ENCODE measurements at places on chromosomes 12 and 14.

GRCh38 chr12:61667676-61668075 lies 592.5 kb upstream of the USP15 start:
- DNase-seq, result no peak

DNA sequence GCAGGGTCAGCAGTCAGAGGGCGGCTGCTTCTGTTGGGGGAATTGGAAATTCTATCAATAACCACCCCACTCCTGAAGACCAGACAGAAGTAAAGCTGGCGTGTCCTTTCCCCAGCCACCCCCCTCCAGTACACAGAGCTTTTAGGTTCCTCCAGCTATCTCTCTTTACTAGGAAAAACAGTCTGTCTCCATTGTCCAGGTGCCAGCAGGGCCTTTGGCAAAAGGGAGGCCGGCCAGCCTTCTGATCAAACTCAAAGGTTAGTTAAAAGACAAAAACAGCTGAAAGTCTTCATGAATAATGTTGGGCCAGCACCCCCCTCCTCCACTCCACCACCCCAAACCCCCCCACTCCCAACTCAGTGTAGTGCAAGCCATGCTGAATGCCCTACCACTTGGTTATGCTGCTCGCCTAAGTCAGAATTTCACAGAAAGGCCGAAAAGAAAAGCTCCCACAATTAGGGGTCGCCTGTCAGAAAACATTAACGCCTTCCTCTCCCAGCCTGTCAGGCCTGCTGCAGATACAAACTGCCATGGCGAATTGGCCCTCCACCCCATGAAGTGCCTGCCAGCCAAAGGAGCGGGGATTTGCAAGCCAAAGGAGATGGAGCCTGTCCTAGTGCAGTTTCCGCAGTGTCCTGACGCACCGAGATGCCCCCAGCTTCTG lies 8.9 kb downstream of the ASCL1 start:
- DNase-seq, result no peak

GRCh38 chr14:44963775-44964380 lies 1.9 kb downstream of the TOGARAM1 start:
- no peak for DNase-seq

DNA sequence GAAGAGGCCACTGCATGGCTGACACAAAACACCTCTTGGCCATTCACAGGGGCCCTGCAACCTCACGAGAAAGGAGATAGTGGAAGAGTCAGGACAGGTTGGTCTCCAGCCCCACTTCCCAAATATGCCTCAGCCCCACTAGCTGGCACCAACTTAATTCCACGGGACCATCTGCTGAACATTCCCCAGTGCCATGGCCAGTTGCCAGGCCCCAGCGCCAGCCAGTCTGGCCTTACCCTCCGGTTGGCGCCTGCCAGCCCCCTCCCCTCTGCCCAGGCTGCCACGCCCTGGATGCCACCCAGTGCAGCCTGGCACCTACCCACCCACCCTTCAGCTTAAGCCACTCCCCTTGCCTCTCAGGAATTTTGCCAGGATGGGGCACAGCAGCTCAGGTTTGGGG lies 21.2 kb upstream of the HSPB8 start:
- DNase-seq, result no peak

GRCh38 chr14:102140027-102140749 lies 491 bp downstream of the WDR20 start:
- no peak for DNase-seq

GRCh38 chr14:71931492-71932228 lies 569 bp upstream of the RGS6 start:
- DNase-seq, result no peak

- no peak for DNase-seq
Measured at GRCh38 chr12:51863933-51864832, 15.7 kb upstream of the FIGNL2 start.

- DNase-seq, result no peak
Measured at GRCh38 chr12:89576572-89577220, 50.8 kb upstream of the POC1B start.

- no peak for DNase-seq
Measured at GRCh38 chr12:6083601-6084000, 40.9 kb downstream of the VWF start.

GRCh38 chr12:104473374-104473983 lies 16.7 kb downstream of the CHST11 start:
- DNase-seq, result no peak
